Stimulated activated naive CD8-positive, alpha-beta T cell treated with anti-CD3 and anti-CD28 coated beads, Interleukin-15, amount 100 ng/mL, for 72 hours (primary cell): ENCODE measurements at places on chromosomes 2 and 18.

DNA sequence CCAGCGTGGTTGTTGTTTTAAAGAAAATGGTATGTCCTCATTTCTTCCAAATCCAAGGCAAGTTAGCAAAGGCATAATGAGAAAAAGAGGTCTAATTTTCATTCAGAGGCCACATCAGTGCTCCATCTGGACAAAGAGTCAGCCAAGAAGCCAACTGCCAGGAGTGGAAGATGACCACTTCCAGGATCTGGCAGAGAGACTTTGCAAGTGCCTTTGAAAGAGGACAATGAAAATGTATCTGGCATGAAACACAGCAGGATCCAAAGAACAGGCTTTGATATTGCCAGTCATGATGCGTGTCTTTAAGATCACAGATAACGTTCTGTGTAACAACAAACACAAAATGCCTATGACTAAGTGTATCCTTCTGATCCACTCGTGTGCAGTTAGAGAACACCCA is 82.8 kb downstream of the AFF3 start:
- no peak for DNase-seq

DNA sequence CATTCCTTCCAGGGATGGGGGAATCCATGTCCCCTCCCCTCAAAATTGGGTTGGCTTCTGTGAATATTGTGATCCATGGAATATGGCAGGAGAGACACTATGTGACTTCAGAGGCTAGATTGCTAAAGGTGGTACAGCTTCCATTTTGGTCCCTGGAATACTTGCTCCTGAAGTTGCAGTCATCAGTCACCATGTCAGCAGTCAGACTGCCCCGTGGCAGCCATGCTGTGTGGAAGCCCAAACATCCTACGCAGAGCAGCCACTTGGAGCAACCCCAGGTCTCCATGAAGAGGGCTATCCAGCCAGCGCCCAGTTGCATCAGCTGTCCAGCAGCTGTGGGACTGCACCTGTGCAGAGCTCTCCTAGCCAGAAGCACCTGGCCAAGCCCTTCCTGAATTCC is 15.8 kb upstream of the KDSR start:
- DNase-seq, result no peak

GRCh38 chr18:2486426-2486825 is 84.9 kb downstream of the METTL4 start:
- no peak for DNase-seq

DNA sequence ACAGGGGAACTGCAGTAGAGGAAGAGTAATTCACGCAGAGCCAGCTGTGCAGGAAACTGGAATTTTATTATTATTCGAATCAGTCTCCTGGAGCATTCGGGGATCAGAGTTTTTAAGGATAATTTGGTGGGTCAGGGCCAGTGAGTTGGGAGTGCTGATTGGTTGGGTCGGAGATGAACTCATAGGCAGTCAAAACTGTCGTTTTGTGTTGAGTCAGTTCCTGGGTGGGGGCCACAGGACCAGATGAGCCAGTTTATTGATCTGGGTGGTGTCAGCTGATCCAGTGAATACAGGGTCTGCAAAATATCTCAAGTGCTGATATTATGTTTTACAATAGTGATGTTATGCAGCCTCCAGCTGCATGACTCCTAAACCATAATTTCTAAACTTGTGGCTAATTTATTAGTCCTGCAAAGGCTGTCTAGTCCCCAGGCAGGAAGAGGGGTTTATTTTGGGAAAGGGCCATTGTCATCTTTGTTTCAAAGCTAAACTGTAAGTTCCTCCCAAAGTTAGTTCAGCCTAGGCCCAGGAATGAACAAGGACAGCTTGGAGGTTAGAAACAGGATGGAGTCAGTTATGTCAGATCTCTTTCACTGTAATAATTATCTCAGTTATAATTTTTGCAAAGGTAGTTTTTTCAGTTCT is 67.0 kb downstream of the ASAP2 start:
- no peak for DNase-seq

DNA sequence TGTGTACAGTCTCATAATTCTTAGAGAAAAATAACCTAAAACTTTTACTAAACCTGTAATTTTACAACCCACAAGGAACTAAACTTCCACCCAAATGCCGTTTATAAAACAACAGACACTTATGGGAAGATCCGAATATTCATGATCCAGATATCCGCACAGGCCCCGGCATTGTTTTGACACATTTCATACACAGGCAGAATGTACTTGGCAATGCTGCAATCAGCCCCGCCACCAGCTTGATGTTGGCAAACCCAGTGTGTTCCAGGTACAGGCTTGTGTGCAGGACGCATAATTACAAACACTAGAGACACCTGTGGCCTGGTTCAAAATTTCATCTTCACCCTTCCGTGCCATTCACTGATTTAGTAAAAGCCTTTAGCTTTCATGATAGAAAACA is 393.0 kb upstream of the SALL3 start:
- DNase-seq, result no peak

GRCh38 chr2:175769200-175769599 is 232.9 kb downstream of the LNPK start:
- DNase-seq, result no peak

DNA sequence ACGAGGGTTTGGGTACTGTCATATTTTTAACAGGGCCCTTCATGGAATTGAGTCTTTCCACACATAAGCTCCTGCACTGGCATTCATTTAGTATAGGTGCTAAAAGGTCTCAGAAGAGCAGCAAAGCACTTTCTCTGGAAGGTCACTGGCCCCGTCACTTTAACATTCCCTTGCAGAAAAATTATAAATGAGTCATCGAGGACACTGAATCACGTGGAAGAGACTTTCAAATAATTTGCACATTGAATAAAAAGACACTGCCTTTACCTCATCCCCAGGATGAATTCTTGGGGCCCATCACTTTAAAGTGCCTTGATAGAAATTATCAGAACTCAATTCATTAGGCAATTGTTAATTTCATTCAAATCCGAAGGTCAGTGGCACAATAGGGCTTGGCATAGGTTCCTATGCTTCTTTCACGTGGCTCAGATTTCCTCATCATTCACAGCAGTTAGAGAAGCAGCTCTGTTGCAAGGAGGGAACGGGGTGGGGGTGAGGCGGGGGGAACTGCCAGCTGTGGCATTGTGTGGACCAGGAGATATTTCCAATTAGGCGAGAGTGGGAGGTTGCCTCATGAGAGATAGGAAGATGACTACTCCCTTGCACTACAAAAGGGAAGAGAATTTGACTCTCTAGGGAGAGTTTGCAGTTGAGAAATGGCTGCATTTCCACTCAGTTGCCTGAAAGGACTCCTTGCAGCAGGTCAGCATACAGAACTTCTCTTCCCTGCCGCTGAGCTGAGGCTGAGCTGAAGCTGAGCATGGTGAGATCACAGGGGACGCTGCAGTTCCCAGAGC is 86.3 kb upstream of the NPAS2 start:
- no peak for DNase-seq

- DNase-seq, result no peak
These were observed 16.7 kb upstream of the STAT1 start for GRCh38 chr2:191030521-191031154.

DNA sequence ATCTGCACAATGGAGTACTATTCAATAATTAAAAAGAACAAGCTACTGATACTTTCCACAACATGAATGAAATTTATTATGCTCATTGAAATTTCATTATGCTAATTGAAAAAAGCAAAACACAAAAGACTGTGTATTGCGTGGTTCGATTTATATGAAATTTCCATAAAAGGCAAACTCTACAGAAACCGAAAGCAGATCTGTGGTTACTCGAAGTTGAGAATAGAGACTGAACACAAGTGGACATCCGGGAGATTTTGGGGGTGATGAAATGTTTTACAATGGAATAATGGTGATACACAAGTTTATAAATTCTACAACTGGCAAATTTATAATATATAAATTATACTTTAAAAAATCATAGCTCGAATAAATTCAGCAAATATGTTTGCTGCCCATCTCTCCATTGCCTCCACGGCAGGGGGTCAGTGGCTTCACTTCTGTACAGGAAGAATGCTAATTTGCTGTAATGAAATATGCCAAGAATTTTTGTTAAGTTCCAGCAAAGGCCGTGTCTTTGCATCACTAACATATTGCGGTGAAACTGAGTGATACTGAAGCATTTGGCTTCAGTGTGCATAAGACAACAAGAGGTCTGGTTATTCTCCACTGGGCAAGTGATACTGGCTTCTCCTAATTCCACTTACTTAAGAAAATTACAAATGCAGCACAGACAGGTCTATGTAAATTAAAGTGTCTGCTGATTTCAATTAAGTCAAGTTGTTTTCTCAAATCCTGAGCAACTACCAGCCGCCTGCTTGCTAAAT is 96.7 kb downstream of the TMEM163 start:
- no peak for DNase-seq

GRCh38 chr2:36918307-36918706 is 48.0 kb downstream of the STRN start:
- DNase-seq, result no peak

- no peak for DNase-seq
These were observed 46.6 kb upstream of the SERTAD2 start for GRCh38 chr2:64700133-64700809.

- no peak for DNase-seq
These were observed 99.4 kb upstream of the RND3 start for GRCh38 chr2:150586858-150587257.

DNA sequence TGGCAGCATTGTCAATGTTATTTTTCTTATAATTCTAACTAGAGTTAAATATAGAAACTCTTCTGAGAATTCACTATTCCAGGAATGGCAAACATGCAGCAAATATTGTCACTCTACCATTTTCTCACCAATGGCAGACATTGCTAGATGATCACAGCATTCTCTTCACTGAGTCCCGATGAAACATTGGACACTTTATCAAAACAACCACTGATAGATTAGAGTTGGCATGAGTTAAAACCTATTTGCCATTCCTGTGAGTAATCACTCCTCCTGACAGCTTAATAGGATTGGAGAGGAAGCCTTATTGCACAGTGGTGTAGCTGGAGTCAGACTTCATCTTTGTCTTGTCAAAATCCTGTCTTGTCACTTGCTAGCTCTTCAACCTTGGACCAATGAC is 163.9 kb upstream of the THUMPD2 start:
- no peak for DNase-seq

- DNase-seq, result no peak
These were observed 118.4 kb downstream of the ETAA1 start for GRCh38 chr2:67515538-67515937.

DNA sequence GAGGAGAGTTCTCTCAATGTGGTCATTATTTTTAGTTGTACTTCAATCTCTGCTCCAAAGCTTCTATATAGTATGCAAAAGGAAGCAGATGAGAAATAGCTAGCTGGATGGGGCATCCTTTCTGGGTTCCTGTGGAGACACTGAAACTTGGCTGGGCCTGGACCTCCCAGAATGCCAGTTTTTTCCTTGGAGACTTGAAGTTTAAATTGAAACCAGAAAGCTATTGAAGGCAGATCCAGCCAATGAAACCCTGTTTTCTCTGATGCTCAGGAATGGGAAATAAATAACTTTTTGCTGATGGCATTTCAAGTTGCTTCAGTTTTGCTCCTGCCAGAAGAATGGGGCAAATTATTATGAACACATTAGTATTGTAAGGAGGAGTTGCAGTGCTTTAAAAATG is 2.9 kb downstream of the SETBP1 start:
- no peak for DNase-seq

DNA sequence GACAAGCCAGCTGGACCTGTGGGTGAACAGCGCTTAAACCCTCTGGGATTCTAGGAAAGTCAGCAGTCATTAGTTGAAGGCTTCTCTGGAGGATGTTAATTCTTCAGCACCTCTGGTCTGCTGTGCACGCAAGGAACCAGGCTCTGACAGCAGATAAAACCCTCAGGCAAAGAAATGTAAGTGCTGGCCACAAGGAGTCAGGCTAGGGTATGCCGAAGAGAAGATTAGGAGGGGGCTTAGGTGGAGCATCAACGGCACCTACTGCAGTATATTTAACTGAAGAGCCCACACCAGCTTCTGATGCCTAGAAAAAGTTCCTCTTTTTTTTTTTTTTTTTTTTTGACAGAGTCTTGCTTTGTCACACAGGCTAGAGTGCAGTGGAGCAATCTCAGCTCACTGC is 304.2 kb upstream of the MC4R start:
- no peak for DNase-seq

DNA sequence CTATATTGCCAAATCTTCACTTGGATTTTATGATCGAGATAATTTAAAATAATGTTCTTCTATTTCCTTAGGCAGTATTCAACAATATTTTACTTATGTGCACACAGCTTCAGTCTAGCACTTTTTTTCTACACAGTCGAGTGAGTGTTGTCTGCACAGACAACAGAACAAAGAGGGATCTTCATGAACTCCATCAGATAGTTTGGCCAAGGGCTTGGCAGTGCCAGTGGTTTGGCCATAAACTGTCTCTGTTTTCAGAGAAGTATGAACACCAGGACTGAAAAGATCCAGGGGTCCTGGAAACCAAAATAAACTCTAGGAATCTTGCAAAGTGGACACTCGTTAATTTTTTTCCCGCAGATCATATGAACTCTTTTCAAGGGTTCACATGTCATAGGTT is 547.3 kb downstream of the PLCL1 start:
- DNase-seq, result no peak

DNA sequence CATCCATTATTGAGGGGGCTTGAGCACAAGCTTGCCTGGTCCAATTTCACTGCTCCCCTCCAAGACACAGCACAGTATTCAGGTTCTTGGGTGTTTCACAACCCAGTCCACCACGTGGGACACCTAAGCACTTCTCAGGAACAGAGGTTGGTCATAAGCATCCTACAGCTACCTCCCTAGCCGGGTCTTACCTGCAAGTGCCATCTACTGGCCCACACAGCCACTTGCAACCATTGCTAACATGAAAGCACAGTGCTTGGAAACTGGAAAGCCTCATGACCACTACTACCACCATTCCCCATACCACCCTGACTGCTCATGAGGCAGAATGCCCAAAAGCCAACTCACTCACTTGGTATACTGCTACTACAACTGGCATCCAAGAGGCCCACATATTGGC is 105.7 kb upstream of the RPRM start:
- DNase-seq, result no peak

GRCh38 chr2:30230497-30231211 is 680 bp upstream of the LBH start:
- DNase-seq, result no peak

GRCh38 chr2:138652378-138652777 is 127.8 kb downstream of the NXPH2 start:
- no peak for DNase-seq

DNA sequence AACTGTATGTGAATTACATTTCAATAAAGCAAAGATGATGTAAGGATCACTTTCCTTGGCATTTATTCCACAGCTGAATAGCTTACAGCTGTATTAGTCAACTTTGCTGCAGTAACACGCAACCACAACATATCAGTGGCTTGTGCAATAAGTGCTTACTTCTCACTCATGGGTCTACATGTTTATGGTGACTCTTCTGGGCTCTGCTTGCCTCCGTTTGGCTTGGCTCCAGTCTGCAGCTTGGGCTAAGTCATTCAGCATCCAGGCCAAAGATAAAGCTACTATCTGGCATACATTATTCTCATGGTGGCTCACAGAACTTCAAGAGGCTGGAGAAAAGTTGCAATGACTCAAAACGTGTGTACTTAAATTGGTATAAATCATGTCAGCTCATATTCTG is 355.0 kb downstream of the RNF144A start:
- no peak for DNase-seq
